ENCODE measurements at places on chromosomes 13 and 19.

DNA sequence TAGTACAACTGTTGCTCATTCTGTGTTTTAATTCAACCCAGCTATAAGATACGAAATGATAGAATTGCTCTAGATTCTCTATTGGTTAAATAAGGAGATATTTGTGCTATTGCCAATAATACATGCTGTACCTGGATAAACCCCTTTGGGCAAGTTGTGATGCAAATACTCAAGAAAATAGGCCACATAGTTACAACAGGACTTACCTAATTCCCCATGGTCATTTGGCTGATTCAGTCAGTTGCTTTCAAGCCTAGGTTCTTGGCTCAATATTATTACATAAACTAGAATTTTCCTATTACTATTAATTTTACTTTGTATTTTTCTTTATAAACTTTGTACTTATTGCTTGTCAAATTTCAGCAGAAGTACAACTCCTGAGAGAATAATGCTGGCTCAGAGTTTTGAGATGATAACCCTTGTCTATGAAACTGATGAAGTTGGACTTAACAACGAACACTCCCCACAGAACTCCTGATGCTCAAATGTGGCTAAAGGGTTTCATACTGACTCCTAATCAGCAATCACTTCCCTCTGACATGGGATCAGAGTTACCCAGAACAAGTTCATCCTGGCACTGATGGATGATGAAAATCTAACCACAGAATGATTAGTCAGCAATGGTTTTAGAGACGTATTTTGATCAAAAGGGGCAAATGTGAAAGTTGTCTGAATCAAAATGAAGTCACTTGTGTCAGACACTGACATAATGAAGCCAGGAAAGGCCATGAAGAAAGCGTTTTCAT is 221.1 kb downstream of the ITGBL1 start:
- no peak for DNase-seq

GRCh38 chr13:87999788-88000187 is 328.6 kb downstream of the SLITRK5 start:
- no peak for DNase-seq

GRCh38 chr19:32532233-32532632 is 48.8 kb upstream of the PDCD5 start:
- no peak for DNase-seq

DNA sequence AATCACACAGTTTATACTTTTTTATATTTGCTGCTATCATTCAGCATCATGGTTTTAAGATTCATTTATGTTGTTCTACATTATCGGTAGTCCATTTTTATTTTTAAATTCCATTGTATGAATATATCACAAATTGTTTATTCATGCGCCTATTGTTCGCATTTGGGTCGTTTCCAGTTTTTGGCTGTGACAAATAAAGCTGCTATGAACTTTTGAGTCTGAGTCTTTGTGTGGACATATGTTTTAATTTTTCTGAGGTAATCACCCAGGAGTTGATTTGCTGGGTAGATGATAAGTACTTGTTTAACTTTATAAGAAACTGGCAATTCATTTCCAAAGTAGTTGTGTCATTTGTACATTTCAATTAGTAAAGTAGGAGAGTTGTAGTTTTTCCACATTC is 74.2 kb upstream of the CSNK1A1L start:
- DNase-seq = no peak

DNA sequence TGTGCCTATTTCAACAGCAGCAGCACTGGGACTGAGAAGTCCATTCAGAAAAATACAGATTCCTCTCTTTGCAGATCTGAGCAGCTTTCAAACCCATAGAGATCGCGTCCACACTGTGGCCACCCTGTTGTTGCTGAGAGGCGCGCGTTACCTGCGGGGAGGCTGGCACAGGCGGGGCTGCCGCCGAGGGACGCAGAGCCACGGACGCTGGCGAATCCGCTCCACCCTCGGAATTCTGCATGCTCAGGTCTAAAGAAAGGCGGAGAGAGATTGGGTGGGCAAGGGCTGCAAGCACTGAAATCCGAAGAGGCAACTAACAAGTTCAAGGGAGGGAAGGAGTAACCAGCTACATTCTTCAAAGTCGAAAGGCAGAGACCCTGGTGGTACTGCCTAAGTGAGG is 63.0 kb downstream of the RFX2 start:
- no peak for DNase-seq

DNA sequence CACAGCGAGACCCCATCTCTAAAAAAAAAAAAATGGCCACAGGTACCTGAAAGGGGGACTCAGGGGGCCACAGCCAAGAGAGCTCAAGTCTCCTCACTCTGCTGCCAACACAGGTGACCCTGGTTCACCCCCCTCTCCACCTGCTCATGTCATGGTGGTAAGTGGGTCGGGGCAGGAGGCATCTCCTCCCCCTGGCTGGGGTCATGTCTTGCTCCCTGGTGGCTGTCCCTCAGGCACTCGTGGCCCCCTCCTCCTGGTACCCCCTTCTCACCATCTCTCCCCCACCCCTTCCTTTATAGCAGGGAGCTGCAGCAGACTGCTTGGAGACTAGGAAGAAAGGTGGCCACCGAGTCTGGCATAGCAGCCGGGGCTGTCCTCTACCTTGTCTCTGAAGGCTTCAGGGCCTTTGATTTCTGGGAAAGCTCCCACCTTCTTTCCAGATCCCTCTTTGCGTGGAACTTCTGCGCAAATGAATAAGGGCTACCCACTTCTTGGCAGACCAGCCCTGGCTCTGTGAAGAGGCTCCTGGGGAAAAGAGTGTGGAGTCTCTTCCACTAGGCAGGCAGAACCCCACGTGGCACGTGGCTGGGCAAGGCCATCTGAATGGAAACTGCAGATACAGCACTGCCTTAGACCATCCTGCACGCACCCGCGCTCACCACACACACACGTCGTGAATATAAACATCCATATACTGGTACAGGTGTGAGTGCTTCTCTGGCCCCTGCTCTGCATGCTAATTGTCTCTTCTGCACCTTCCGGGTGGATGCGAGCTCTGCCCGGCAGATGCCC is 20.1 kb upstream of the MIER2 start:
- no peak for DNase-seq

- no peak for DNase-seq
Observed at GRCh38 chr19:15412832-15413231, 6.0 kb downstream of the AKAP8L start.

- DNase-seq = no peak
Observed at GRCh38 chr19:56991912-56992311, 127.9 kb upstream of the USP29 start.

- DNase-seq = no peak
Observed at GRCh38 chr13:59459972-59460371, 703.8 kb downstream of the DIAPH3 start.

DNA sequence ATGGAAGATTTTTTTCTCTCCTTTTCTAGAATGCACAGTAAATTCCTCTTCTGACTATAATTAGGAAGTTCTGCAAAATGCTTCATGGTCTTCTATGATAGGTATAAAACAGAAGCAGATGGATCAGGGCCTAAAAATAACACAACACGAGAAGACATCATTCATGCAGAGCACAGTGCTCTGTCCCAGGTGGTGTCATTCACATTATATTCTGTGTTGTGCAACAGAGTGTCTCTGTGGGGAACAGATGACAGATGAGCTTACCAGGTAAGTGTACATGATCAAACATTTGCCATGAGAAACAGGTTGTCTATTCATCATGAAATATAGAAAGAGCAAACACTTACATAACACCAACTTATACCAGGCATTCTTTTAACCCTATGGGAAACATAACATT is 288.3 kb downstream of the KCTD12 start:
- DNase-seq = no peak

GRCh38 chr19:17183858-17184321 is 31.3 kb upstream of the USE1 start:
- no peak for DNase-seq
